Renal cortical epithelial cell (primary cell): ENCODE measurements at places on chromosomes 6 and 20. TPM values are rescaled to one million over a fixed set of nuclear protein-coding genes. Genes with fewer than 3 reads are reported as not detected.
A peak's percentile ranks its signal among the peaks of the same experiment; 100 is the strongest.

GRCh38 chr20:6604179-6604578 is 163.3 kb upstream of the BMP2 start:
- DNase-seq = no peak

DNA sequence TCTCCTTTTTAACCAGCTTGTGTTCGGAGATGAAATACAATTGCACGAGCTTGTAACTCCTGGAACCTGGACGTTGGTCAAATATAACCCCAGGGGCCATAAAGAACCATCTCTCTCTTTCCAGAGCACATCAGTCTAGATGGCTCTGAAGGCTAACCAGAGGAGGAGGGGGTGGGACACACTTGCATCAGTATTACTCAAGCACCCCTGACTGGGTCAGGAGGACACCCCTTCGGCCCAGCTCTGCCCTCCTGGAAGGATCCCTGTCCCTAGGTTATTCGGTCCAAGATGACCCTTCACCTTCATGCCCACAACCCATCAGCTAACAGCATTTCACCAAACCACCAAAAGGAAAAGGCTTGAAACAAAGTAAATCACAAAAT is 67.1 kb downstream of the FYN start:
- no peak for DNase-seq

- peak; percentile 91 for DNase-seq
These were observed 4.6 kb downstream of the XKR7 start for GRCh38 chr20:31972471-31973021.

The XKR7 gene
- total RNA-seq = 0.10 and 0.17 TPM in 2 replicates

GRCh38 chr6:44257753-44258324 is 511 bp upstream of the SLC35B2 start:
- DNase-seq = no peak

- no peak for DNase-seq
These were observed 120.4 kb downstream of the BCAS1 start for GRCh38 chr20:53950031-53950430.

- no peak for DNase-seq
These were observed 27.2 kb downstream of the IL22RA2 start for GRCh38 chr6:137146206-137146605.

DNA sequence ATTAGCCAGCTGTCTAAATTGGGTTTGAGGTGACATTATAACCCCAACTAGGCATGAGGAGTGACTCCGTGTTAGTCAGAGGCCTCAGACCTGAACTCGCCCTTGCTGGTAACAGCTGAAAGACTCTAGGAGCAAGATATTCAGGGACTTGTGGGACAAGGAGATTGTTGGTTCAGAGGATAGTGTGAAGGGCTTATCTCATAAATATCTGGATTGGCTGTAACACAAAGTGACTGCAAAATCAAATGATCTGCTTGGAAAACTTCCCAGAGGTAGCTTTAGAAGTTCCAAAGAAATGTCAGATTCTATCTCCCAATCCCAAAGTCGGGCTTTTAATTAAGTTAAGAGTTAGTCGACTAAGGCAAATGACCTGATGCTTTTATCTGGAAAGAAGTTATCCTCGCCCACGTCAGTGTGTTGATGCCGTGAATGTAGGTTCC is 72.4 kb downstream of the TULP4 start:
- DNase-seq = no peak

DNA sequence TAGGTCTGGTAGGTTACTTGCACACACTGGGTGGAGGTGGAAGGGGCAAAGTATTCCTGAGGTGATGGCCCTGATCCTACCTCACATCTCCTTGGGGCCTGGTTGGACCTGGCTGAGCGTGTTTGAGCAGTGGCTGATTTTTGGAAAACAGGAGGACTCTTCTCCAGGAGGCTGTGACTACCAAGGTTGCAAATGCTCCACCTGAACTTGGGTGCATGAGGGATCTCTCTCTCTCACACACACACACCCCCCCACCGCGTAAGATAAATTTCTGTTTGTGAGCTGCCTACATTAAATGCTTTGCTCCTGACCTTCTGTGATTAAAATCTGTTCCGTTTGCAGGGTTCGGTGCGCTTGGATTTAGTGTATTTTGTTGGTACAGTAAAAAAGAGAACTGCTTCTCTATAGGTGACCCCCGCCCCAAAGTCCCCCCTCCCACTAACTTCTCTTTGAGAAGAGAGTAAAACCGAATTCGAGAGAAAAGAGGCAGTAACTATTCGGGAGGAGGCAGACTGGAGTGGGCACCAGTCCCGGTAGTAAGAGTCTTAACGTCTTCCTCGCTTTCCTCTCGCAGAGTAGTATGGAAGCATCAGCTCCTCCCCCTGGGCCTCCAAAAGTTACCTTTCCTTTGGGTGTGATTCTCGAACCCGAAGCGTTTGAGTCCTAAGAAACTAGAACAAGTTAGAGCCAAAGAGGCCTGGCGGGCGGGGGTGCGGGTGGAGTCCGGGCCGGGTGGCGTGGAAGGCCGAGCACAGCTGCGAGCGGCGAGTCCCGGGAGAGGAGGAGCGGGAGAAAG is 585 bp upstream of the DSE start:
- peak; percentile 42 for DNase-seq

DNA sequence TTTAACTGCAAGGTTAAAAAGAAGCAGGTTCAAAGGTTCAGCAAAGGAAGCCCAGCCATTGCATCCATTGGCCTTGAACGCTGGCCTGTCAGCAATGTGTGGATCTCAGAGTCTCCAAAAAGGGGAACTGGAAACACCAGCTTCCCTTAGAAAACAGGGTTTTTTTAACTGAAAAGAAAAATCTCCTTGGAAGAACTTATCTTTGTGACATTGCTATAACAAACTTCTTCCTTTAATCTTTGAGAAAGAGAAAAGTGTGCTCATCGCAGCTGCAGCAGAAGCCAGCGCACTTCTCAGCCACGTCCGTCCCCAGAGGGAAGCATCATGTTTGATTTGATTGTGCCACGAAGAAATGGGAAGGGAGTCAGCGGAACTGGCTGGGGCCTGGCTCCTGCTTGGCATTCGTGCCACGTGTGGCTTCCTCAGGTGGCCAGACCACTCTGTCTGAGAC is 215.0 kb downstream of the SYNDIG1 start:
- DNase-seq = no peak

DNA sequence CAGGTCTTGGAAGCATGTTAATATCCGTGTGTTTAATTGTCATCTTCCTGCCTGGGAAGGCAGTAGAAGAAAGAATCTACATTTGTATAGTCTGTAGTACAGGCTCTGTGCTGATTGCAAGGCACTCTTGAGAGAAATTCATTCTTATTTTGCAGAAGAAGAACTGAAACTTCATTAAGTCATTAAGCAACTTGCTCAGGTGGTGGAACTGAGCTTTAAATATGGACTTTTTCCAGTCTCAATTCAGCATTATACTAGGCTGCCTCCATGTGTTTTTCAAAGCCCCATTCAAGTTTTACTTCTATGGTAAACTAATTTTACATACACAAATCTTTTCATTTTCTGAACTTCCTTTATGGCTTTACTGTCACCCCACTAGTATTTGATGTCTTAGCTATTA is 18.7 kb downstream of the ZNF451 start:
- no peak for DNase-seq

The LY6G6D gene
- total RNA-seq = not detected in 2 replicates

The CST4 gene
- total RNA-seq = not detected in 2 replicates

- DNase-seq = no peak
These were observed 202.6 kb downstream of the RFPL4B start for GRCh38 chr6:112549749-112550148.

GRCh38 chr6:162109480-162110050 is 618.0 kb downstream of the PRKN start:
- peak; percentile 39 for DNase-seq

The SPDEF gene
- not detected in 2 replicates for total RNA-seq

DNA sequence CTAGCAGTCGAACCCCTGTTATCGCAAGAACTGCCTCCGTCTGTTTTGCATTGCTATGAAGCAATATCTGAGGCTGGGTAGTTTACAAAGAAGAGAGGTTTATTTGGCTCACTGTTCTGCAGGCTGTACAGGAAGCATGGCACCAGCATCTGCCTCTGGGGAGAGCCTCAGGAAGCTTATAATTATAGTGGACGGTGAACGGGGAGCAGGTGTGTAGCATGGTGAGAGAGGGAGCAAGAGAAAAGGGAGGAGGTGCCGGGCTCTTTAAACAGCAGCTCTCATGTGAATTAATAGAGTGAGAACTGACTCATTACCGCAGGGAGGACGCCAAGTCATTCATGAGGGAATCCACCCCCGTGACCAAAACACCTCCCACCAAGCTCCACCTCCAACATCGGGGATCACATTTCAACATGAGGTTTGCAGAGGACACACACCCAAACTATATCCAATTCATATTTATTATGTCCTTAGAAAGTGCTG is 172.6 kb upstream of the KCNG1 start:
- DNase-seq = peak; percentile 76

DNA sequence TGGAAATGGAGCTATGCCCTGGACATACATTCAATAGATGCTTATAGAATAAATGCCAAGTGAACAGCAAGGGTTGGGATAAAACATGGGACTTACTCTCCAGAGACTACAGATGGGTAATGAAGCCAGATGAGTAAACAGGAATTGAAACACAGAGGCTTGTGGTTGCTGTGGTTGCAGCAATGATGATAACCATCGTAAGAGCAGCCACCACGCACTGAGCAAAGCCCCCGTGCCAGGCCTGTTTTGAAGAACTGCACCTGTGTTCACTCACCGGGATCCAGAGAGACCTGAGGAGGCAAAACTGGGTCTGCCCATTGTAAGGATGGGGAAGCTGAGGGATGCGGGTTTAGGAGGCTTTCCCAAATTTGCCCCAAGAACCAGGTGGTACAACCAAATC is 431.1 kb upstream of the CDH4 start:
- DNase-seq = no peak

GRCh38 chr6:117976030-117976651 is 69.1 kb downstream of the SLC35F1 start:
- peak; percentile 62 for DNase-seq

- DNase-seq = peak; percentile 86
These were observed 223.4 kb downstream of the FOXC1 start for GRCh38 chr6:1832844-1833787.

The PACRG gene
- total RNA-seq = 2.5 TPM in 1 of 2 replicates, not detected in the other

- no peak for DNase-seq
These were observed 34.6 kb upstream of the MAPK13 start for GRCh38 chr6:36095497-36096391.

DNA sequence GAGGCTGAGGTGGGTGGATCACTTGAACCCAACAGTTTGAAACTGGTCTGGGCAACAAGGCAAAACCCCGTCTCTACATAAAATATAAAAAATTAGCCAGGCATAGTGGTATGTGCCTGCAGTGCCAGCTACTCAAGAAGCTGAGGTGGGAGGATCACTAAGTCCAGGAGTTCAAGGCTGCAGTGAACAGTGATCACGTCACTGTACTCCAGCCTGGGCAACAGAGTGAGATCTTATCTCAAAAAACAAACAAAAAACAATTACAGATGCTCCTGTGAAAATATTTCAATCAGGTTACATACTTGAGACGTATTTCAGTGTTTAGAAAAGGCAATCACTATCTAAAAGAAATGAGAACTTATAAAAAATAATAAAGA is 33.8 kb downstream of the RANBP9 start:
- no peak for DNase-seq

GRCh38 chr20:59040667-59041066 is 1.9 kb downstream of the PRELID3B start:
- DNase-seq = no peak

The HLA-G gene
- 1.7 and 5.7 TPM in 2 replicates for total RNA-seq

The ULBP1 gene
- total RNA-seq = 0.17 and 0.20 TPM in 2 replicates

DNA sequence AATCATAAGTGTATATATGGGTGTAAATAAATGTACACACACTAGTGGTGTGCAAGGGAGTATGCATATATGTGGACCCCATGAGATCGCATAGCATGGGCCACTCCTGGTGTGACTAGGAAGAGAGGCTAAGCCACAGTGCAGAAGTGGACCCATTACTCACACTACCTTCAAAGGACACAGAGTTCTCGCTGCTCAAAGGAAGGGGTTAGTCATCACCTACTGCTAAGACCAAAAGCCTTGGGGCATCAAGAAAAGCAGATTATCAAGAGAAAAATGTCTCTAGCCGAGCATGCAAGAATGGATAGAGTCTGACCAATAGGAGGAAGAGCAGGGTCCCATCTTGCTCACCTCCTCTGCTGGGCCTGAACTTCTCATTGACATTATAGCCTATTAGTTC is 195.5 kb downstream of the MAFB start:
- peak; percentile 85 for DNase-seq

DNA sequence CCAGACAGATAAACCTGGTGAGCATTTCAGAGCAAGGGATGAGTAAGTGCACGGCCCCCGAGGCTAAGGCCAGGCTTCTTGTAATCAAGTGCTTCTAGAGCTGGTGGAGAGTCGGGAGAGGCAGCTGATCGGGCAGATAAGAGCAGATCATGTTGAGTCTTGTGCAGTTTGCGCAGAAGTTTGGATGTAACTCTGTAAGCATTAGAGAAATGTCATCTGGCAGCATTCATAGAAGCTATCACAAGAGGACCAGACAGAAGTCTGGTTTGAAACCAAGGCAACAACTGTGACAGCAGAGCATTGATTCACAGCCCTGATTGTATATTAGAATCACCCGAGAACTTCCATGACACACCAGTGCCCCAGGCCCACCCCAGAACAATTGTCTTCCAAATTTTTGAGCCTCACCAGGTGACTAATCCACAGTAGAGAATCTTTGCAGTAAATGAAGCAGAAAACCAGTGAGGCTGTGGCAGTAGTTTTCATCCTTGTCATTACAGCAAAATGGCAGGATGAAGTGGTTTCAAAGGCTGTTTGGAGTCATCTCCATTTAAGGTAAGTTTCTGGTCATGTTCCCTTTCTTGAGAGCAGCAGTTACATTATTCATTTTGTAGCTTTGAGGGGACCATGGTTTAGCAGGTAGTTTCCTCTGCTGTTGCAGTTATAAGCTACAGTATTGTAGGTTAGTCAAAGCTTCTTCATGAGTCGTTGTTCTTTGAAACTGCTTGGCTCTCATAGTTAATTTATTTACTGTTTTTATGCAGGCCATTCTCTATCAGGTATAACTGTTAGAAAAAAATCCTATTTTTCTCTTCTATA is 84.1 kb downstream of the RNF217 start:
- peak; percentile 47 for DNase-seq

DNA sequence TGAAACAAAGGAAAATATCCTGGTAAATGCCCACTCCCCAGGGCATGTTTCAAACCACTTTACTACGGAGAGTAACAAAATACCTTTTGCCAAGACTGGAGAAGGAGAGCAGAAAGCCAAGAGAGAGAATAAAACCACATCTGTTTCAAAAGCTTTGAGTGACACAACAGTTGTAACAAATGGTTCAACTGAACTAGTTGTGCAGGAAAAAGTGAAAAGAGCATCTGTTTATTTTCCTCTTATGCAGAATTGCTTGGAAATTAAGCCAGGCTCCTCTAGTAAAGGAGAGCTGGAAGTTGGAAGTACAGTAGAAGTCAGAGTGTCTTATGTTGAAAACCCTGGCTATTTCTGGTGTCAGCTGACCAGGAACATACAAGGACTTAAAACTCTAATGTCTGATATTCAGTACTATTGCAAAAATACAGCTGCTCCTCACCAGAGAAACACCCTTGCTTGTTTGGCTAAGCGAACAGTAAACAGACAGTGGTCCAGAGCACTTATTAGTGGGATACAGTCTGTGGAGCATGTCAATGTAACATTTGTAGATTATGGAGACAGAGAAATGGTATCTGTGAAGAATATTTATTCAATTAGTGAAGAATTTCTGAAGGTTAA is 2.6 kb downstream of the TDRD6 start:
- no peak for DNase-seq
